ENCODE measurements at places on chromosomes 7 and 10.

- no peaks in the 10 kb centered on the region for H3K27me3 ChIP-seq
- peaks cover 17% of the 10 kb centered on the region for H3K4me1 ChIP-seq
- no peaks in the 10 kb centered on the region for H3K36me3 ChIP-seq
- peak overlapping the region; percentile 66 for H3K27ac ChIP-seq
- no peak overlapping the region for H3K4me3 ChIP-seq
These were observed 75.2 kb downstream of the TNS3 start for GRCh38 chr7:47506382-47507339.

DNA sequence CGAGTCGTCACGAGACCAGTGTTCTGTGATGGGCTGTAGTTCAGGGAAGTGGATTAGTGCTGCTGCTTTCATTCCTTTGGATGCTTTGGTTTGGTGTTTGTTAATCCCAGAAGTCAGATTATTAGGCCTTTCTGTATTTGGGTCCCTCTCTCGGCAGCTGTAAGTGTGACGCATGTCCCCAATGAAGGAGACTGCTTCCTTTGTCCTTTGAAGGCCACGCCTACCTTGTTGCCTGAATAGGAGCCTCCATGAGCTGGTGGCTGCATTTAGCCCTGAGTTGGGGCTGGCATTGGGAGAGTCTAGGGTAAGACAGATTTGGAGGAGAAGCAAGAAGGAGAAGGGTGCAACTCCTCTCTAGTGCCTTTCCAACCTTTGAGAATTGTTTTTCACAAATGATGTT is 34.5 kb downstream of the DOCK1 start:
- no peak for DNase-seq
- H3K27me3 ChIP-seq: no peaks in the 10 kb centered on the region
- H3K4me3 ChIP-seq: no peak overlapping the region
- no peak overlapping the region for H3K27ac ChIP-seq
- H3K4me1 ChIP-seq: no peaks in the 10 kb centered on the region

- H3K27me3 ChIP-seq: no peaks in the 10 kb centered on the region
- H3K27ac ChIP-seq: no peak overlapping the region
- no peaks in the 10 kb centered on the region for H3K36me3 ChIP-seq
- peak; percentile 0 for DNase-seq
- no peaks in the 10 kb centered on the region for H3K4me1 ChIP-seq
These were observed 122.8 kb upstream of the SHH start for GRCh38 chr7:155935005-155935557.

- no peak overlapping the region for H3K27ac ChIP-seq
- DNase-seq: no peak
- H3K27me3 ChIP-seq: no peaks in the 10 kb centered on the region
- no peak overlapping the region for H3K4me3 ChIP-seq
- peaks cover 7% of the 10 kb centered on the region for H3K4me1 ChIP-seq
- no peaks in the 10 kb centered on the region for H3K36me3 ChIP-seq
These were observed 27.3 kb downstream of the AGAP3 start for GRCh38 chr7:151113344-151114150.

DNA sequence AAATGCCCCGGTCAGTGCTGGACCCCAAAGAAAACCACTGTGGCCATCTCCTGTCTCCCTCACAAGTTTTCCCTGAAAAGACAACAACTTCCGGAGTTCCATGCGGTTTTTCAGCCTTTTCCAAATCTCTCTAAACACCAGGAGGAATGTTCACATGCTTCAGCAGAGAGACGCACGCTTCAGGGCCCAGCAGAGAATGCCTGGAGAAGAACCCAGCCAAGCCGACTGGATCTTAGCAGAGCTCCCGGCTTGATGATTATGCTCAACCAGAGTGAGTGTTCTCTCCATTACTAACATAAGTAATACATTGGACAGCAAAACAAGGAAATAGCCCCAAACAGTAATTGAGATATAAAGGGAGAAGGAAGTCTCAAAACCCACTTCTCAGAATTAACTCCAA is 17.9 kb downstream of the PRKCQ start:
- no peak for DNase-seq
- no peak overlapping the region for H3K27ac ChIP-seq
- H3K4me3 ChIP-seq: no peak overlapping the region
- no peaks in the 10 kb centered on the region for H3K36me3 ChIP-seq
- H3K27me3 ChIP-seq: no peaks in the 10 kb centered on the region
